ENCODE measurements at places on chromosomes 5 and 9.

GRCh38 chr9:125888211-125888610, 141.0 kb downstream of the PBX3 start:
- no peak for DNase-seq

GRCh38 chr5:101539315-101539714, 636.2 kb upstream of the ST8SIA4 start:
- no peak for DNase-seq

- DNase-seq, result no peak
Measured at GRCh38 chr9:120066315-120066714, 513.7 kb downstream of the CDK5RAP2 start.

DNA sequence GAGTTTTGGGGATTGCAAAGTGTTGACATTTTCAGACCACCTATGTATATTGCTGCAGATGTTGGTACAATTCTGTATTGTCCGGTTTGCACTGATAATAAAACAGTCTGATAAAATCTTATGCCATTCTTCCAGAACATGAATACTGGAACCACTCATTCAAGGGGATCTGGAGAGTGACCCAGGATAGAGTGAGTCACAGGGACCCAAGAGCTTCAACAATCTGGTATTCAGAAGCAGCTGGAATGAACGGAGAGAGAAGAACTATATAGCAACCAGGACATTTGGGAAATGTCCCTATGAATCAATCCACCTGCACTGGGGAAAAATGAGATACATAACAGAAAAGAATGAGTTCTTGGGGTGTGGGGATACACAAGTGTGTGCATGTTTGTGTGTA, 73.3 kb downstream of the SH3TC2 start:
- no peak for DNase-seq

DNA sequence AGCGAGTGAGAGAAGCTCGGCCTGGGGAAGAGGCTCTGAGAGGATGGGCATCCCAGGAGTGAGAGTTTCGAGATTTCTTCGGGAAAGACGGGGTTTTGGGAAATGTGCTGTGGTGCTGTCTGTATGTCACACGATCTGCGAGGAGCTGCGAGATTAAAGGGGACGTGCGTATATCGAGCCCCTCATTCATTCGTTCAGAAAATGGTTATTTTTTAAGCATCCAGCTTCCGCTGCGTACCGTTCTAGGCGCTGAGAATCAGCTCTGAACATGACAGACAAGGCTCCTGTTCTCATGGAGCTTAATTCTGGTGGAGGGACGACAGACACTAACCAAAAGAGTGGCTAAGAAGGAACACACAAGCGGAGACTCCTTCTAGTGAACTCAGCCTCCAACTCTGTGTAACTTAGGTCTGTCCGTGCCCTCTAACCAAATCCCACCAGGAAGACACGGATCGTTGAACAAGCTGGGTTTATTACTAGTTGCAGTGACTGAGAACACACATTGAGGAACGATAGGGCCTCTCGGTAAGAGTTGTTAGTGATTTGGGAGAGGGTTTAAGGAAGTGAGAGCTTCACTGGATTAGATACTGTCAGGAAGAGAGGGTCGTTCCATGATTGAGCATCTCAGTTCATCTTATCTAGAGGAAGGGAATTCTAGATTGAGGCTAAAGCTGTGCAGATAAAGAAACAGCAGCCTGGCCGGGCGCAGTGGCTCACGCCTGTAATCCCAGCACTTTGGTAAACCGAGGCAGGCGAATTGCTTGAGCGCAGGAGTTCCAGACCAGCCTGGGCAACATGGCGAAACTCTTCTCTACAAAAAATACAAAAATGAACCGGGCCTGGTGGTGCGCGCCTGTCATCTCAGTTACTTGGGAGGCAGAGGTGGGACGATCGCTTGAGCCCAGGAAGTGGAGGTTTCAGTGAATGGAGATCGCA, 1.0 kb upstream of the FBXW11 start:
- no peak for DNase-seq

DNA sequence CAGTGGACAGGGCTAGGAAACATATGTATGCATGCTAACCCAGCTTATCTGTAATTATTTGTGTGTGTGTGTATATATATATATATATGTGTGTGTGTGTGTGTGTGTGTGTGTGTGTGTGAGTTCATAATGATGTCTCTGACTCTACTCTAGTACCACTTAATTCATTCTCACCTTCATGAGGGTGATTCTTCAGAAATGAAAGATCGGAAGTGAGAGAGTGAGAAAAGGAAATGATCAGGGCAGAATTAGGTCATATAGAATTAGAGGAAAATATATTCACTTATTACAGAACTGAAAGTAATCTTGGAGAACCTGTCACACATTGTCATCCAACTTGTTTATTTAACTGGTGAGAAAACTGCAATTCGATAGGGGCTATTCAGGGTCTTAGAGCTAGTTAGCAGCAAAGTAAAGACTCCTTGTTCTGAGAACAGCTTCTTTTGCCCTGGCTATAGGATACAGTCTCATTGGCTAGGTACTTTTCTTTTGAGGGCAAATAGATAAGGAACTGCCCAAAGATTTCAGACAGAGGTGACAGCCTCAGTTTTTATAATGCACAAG, 58.8 kb downstream of the C9orf153 start:
- DNase-seq, result no peak

DNA sequence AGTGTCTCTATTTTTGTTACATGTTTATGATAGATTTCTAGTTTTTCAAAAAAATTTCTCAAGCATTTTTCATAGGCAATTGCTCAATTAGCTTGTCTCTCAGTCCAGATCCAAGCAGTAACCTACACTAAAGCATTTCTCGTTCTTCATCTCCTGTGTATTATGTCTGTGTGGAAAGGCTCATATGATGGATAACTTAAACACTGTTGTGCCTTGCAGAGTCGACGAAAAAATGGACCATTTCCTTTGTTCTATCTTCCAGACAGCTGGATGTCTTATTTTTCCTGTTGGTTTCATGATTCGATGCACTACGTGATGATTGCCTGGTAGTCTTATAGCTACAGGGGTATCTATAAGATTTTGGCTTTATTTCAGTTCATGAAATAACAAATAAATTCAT, 347.8 kb downstream of the TRPM3 start:
- DNase-seq, result no peak

- DNase-seq, result no peak
Measured at GRCh38 chr9:115416299-115416698, 298.3 kb upstream of the TNC start.

DNA sequence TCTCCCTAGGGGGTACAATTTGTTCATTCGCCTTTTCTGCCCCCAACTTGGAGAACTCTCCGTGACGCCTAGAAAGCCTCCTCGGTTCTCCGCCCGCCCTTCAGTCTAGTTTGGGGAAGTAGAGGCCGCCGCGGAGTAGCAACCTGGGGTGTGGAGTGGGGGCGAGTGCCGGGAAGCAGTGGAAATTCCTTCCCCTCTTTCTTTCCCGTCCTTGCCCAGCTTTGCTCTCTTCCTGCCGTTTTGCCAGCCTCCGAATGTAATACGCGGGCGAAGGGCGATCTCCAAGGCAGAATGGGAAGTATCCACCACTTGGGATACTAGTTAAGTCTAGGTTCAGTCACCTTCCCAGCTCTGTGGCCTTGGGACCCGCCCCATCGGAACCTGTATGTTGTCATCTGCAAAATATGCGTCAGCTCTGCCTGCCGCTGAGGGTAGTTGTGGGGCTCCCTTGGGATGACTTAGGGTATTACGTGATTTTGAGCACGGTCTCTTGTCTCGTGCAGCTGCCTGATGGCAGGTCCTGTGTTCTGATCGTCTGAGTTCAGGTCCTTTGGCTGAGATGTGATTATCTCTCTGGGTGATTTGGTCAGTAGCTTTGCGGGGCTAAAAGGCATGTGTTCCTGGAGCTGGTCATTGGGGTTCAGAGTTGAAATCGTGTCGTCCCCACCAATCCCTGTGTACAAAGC, 724 bp downstream of the PAM start:
- peak; percentile 74 for DNase-seq

- DNase-seq, result no peak
Measured at GRCh38 chr5:174425271-174425963, 299.0 kb upstream of the MSX2 start.

DNA sequence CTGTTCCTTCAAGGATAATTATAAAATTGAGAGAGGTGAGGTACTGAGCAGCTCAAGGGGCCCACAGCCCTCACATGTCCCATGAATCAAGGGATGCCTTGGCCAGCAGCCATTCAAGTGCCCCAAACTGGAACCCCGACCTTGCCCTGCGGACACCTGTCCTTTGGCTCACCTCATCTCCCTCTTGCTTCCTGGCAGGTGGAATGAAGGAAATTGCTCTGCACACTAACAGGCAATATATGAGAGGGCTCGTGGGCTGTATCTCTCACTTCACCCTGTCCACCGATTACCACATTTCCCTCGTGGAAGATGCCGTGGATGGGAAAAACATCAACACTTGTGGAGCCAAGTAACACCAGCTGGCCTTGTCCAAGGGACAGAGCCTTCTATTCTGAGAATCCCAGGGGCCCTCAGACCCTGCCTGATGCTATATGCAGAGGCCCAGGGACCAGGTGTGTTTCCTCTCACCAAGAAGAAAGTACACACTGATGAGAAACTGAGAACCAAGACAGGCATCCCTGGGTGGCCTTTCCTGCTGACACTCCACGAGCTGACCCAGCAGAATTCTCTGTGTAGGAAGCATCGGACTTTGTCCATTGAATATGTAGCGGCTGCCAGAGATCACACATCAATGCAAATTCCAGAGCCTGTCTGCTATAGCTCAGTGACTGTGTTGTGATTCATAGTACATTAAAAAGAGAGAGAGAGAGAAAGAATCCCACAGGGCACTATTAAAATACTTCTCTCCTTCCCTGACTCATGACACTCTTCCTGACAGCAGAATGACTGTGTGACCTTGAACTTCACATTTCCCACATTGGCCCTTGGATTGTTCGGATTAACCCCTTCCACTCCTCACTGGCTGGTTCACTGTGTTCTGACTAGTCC, 92.6 kb downstream of the LIFR start:
- DNase-seq, result no peak

DNA sequence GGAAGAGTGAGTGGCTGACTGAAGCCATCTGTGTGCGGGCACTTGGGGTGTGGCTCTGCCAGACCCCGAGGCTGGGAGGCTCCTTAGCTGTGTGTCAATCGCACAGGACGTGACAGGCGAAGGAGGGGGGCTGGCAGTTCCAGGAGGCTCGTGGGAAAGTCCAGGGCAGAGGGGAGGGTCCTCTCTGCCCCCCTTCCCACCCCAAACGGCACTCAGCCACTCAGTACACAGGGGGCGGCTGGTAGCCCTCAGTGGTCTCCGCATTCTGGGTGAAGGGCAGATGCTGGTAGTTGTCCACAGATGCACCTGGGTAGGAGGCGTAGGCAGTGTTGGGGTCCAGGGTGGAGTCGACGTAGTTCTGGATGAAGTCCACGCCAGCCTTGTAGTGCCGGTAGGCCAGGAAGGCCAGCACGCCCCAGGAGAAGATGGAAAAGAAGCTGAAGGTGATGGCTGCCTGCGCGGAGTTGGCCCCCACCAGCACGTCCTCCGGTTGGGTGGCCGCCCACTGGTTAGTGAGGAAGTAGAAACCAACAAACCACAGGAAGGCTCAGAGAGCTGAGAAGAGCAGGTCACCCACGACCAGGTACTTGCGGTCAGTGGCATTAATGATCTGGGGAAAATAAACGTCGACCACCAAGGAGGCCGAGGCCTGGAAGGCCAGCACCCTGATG, 85.4 kb upstream of the CEP78 start:
- no peak for DNase-seq

GRCh38 chr9:68708513-68708912, 3.5 kb downstream of the PIP5K1B start:
- no peak for DNase-seq

DNA sequence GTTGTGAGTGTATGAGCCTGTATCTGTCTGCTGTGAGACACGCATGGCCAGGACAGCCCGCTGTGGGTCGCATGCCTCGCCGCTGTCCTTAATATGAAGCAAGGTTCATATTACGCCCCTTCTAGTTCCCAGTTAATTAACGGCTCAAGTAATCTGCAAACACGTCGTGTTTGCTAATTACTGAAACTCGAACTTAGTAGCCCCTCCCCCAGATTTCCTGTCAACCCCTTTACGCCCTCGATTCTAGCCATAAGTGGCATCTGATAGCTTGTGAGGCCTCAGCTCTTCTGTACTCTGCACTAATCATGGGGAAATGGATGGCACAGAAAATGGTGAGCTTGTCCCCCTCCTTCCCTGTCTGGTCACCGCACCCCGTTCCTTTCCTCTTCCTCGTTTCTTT, 116.9 kb upstream of the OTULINL start:
- no peak for DNase-seq

DNA sequence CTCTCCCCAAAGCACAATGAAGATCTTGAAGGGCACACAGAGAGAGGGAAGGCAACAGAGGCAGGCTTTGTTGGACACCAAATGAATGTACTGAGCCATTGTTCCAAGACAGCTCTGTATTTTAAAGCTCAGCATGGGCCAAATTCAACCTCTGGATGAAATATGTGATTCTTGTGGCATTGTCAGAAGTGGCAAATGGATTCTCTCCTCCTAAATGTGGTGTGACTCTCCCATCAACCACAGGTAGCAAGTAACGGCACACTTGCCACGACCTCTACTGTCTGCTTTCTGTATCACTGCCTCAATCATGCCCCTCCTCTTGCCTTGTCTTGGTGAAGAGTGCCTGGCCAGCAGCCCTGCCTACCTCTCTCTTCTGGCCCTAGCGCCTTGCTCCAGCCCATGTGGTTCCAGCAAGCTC, 6.1 kb upstream of the MOB3B start:
- no peak for DNase-seq

DNA sequence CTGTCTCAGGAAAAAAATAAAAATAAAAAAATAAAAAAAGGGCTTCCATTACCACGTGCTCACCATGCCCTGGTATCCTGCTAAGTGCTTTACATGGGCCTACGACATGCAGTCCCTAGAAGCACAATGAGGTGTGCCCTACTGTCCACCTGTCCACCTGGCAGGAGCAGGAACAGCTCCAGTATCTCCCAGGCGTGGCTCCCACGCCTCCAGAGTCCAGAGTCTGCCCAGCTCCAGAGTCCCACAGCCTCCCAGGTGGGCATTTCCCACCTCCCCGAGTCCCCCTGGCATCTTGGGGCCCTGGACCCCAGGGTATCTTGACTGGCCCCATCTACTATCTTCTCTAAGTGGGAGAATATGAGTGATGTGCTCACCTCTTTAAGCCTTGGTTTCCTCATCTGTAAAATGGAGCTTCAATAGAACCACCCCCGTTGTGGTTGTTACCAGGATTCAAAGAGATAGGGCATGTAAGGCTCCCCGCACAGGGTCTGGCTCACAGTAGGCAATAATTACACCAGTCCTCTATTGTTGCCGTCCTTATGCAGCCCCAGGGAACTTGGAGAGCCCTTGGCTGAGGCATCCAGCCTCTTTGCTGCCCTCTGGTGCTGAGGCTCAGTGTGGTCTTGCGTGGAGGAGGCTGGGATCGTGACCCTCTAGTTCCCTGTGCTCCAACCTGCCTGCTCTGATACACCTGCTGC, 8.9 kb downstream of the CXCL14 start:
- DNase-seq, result no peak

DNA sequence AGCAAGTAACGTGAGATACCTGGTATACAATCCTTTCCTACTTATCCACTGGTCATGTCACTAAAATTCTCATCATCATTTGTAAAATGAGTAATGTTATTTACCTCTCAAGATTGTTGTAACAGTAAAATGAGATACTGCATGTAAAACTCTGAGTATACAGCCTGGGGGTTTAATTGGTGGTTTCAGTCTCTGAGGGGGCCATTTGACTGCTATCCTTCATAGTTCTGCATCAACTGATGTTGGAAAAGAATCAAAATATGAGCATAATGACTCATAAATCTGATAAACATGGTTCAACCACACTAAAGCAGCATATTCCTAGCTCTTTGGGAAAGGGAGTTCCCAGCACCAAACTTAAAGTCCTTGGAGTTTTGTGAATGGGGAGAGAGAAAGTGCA, 181.0 kb upstream of the GHR start:
- no peak for DNase-seq

All from stimulated activated CD4-positive, alpha-beta T cell treated with anti-CD3 and anti-CD28 coated beads, Interleukin-12 subunit alpha, Interleukin-12 subunit beta, amount 100 ng/mL, for 24 hours (primary cell).